Right lobe of liver (tissue), 6 donors: ENCODE measurements at places on chromosomes 7 and 10. TPM values are rescaled to one million over a fixed set of nuclear protein-coding genes. Genes with fewer than 3 reads are reported as not detected.

- DNase-seq, result no peak
- no peaks in the 10 kb centered on the region for H3K4me1 ChIP-seq
- H3K36me3 ChIP-seq, result no peaks in the 10 kb centered on the region
- no peak overlapping the region for H3K27ac ChIP-seq
- no peaks in the 10 kb centered on the region for H3K27me3 ChIP-seq
Measured at GRCh38 chr10:32205670-32206069, 141.3 kb downstream of the EPC1 start.

GRCh38 chr10:103678178-103678526, 177.2 kb downstream of the SH3PXD2A start:
- no peaks in the 10 kb centered on the region for H3K36me3 ChIP-seq
- no peak for DNase-seq
- no peak overlapping the region for H3K27ac ChIP-seq
- H3K27me3 ChIP-seq, result no peaks in the 10 kb centered on the region

- peaks cover 14% of the 10 kb centered on the region for H3K4me1 ChIP-seq
- no peaks in the 10 kb centered on the region for H3K27me3 ChIP-seq
- H3K4me3 ChIP-seq, result no peak overlapping the region
Measured at GRCh38 chr10:88838766-88839350, 12.8 kb downstream of the ANKRD22 start.

DNA sequence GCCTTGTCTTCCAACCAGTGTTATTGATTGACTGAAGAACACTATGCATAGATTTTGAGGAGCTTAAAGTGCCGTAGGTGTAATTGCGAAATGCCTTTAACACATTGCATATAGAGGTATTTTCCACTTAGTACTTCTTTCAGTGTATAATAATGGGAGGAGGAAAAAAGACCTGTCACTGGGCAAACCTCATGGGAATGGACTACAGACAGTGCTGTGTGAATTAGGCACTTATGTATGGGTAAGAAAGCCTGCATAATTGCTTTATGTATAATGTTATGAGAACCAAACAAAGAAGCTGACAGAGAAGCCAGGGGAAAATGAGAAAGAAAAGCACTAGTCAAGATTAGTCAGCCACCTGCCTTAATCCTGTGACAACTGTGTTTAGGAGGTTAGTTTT, 12.4 kb upstream of the SCRN1 start:
- no peaks in the 10 kb centered on the region for H3K4me1 ChIP-seq
- H3K4me3 ChIP-seq, result no peak overlapping the region
- no peaks in the 10 kb centered on the region for H3K27me3 ChIP-seq
- no peak for DNase-seq
- H3K36me3 ChIP-seq, result no peaks in the 10 kb centered on the region

DNA sequence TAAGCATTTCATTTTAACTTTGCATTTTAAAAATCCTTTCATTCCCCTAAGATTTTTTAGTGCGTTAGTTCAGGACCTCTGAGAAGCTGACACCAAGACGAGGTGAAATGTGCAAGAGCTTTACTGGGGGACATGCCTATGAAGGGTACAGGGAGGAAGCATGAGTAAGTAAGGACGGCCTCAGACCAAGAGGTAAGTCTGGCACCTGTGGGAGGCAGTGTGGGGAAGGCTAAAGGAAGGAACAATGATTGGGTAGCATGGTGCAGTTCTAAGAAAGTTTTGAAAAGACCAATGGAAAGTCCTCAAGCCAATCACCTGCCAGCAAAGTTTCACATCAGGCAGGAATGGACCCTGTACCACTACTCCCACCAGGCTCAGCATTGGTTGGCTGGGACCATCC, 369.2 kb downstream of the GFRA1 start:
- no peaks in the 10 kb centered on the region for H3K36me3 ChIP-seq
- no peaks in the 10 kb centered on the region for H3K27me3 ChIP-seq
- no peak overlapping the region for H3K4me3 ChIP-seq
- no peak overlapping the region for H3K27ac ChIP-seq
- no peaks in the 10 kb centered on the region for H3K4me1 ChIP-seq

The MALRD1 gene
- 0.29 TPM for total RNA-seq

DNA sequence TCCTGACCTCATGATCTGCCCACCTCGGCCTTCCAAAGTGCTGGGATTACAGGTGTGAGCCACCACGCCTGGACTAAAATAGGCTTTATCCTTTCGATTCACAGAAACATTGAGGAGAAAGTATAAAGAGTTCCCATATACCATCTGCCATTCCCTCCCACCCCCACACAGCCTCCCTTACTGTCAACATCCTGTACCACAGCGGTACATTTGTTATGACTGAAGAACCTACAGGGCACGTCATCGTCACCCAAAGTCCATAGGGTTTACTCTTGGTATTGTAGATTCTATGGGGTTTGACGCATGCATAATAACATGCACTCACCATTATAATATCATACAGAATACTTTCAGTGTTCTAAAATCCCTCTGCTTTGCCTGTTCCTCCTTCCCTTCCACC, 28.0 kb downstream of the ARL5B start:
- no peak overlapping the region for H3K27ac ChIP-seq
- DNase-seq, result no peak
- H3K4me1 ChIP-seq, result no peaks in the 10 kb centered on the region
- H3K4me3 ChIP-seq, result no peak overlapping the region
- H3K27me3 ChIP-seq, result no peaks in the 10 kb centered on the region

The CCDC172 gene
- total RNA-seq, result not detected

- H3K27me3 ChIP-seq, result peaks cover 5% of the 10 kb centered on the region
- H3K4me1 ChIP-seq, result peaks cover 10% of the 10 kb centered on the region
- DNase-seq, result no peak
Measured at GRCh38 chr7:117324960-117325359, 2.1 kb upstream of the WNT2 start.

DNA sequence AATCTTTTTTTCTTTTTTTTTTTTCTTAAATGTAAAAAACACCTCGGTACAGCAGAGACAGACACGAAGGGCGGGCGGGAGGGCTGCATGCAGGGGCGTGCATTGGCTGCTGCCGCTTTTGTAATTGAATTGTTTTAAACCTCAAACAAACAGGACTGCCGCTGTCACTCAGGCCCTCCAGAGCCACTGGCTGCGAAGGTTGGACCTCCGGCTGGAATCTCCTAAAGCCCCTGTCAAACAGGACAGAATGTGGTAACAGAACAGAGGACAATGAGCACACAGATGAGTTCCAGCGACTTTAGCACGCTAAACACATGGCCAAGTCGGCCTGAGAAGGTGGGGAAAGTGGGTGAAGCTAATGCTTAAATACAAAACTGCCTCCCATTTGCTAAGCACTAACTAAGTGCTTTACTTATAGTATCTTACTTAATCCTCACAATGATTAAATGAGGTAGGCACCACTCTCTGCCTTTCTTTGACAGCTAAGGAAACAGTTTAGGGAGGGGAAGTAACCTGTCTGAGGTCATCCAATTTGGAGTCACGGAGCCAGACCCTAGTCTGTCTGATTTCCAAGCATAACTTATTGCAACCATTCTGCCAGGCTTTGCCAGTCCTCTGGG, 3.0 kb upstream of the NDST2 start:
- no peak for DNase-seq
- H3K4me1 ChIP-seq, result peaks cover 45% of the 10 kb centered on the region
- H3K27ac ChIP-seq, result no peak overlapping the region
- H3K27me3 ChIP-seq, result no peaks in the 10 kb centered on the region
- H3K4me3 ChIP-seq, result no peak overlapping the region

DNA sequence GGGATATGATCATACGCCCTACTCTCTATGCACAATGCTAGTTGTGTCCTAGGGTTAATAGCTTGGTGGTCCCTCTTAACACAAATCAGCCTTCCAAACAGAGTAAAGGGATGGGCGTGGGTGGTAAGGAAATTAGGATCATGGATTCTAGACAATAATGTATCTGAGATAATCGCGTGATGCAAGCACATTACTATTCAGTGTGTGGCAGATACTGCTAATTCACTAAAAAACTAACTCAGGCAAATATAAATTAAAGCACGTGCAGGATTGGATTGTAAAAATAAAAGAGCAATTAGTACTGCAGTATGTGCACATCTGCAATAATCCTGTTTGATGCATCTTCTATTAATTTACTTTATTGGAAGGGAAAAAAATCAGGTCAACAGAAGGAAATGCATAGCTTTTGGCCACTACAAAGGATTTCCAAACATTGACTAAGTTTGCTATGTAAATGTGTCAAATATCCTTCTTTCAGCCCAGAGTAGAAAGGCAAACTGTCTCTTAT, 22.0 kb downstream of the TWIST1 start:
- no peak overlapping the region for H3K4me3 ChIP-seq
- no peak for DNase-seq
- H3K27me3 ChIP-seq, result peaks cover 4% of the 10 kb centered on the region
- no peaks in the 10 kb centered on the region for H3K36me3 ChIP-seq

DNA sequence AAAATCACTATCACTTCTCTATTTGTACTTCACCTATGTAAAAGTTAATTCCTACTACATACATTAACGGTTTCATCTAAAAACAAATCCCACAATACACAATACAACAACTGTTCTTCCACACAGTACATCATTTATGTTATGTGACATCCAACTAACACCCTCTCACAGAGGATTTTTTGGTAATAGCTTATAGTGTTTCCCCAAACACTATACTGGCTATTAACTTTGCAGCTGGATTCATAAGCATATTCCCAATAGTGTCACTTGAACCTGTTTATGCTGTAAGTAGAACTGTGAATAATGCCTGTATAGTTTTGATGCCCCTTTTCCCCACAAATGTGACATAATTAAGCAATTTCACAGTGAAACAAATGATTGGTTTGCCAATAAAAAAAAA, 49.9 kb downstream of the POT1 start:
- no peaks in the 10 kb centered on the region for H3K36me3 ChIP-seq
- DNase-seq, result no peak
- no peaks in the 10 kb centered on the region for H3K4me1 ChIP-seq
- H3K27ac ChIP-seq, result no peak overlapping the region
- no peaks in the 10 kb centered on the region for H3K27me3 ChIP-seq
- H3K4me3 ChIP-seq, result no peak overlapping the region

- no peaks in the 10 kb centered on the region for H3K36me3 ChIP-seq
- no peak overlapping the region for H3K4me3 ChIP-seq
- no peaks in the 10 kb centered on the region for H3K4me1 ChIP-seq
- H3K27ac ChIP-seq, result no peak overlapping the region
- DNase-seq, result no peak
Measured at GRCh38 chr7:134669845-134670373, 23.3 kb downstream of the BPGM start.

GRCh38 chr7:18667466-18667865, 171.9 kb downstream of the HDAC9 start:
- H3K36me3 ChIP-seq, result no peaks in the 10 kb centered on the region
- no peaks in the 10 kb centered on the region for H3K27me3 ChIP-seq
- no peaks in the 10 kb centered on the region for H3K4me1 ChIP-seq
- DNase-seq, result no peak

The TBXAS1 gene
- total RNA-seq, result 13.6 TPM

The JCAD gene
- 3.7 TPM for total RNA-seq

- H3K4me3 ChIP-seq, result no peak overlapping the region
- no peak overlapping the region for H3K27ac ChIP-seq
- no peaks in the 10 kb centered on the region for H3K27me3 ChIP-seq
- DNase-seq, result no peak
Measured at GRCh38 chr7:44757311-44757710, 8.7 kb downstream of the ZMIZ2 start.

The ITPRIP gene
- 8.2 TPM for total RNA-seq

DNA sequence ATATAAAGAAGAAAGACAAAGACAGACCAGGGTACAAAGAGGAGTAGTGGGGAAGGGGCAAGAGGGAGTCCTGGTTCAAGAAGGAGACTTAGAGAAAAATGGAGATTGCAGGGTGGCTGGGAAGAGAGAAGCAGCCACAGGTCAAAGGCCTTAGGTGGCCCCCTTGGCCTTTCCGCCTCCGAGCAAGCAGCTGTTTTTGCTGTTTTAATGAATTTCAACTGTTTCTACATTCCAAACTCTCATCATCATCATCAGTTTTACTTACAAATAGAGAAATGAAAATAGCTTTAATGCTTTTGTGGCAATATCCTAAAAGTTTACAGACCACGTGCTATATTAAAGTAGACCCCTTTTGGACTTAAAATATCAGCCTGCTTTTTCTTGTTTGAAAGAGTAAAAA, 399.7 kb downstream of the EXOC4 start:
- no peaks in the 10 kb centered on the region for H3K4me1 ChIP-seq
- H3K4me3 ChIP-seq, result no peak overlapping the region
- H3K27ac ChIP-seq, result no peak overlapping the region
- H3K27me3 ChIP-seq, result no peaks in the 10 kb centered on the region
- DNase-seq, result no peak

The RSPH10B gene
- total RNA-seq, result not detected
